SK-MEL-5 (cell line): ENCODE measurements at places on chromosomes 7 and 10. TPM values are rescaled to one million over a fixed set of nuclear protein-coding genes. Genes with fewer than 3 reads are reported as not detected.

DNA sequence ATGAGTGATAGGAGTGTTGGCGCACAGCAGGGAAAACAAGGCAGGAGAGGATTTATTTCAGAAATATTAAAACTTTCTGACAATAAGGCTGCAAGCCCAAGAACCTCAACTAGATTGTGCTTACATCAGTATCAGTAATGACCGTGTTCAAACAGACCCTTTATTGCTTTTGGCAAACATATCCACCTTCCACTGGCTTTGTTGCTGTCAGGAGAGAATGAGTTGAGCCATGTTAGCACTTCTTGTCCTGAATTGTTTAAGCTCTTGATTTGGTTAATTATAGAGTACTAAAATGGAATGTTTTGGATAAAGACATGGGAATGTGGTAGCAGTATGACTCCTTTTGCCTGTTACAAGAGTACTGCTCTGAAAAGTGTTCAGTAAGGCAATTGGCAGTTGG is 3.8 kb downstream of the AHCYL2 start:
- no peak for DNase-seq

- DNase-seq = no peak
These were observed 609.6 kb downstream of the KCNMA1 start for GRCh38 chr10:77028042-77028441.

- DNase-seq = no peak
These were observed 68.0 kb upstream of the EEPD1 start for GRCh38 chr7:36085096-36085495.

DNA sequence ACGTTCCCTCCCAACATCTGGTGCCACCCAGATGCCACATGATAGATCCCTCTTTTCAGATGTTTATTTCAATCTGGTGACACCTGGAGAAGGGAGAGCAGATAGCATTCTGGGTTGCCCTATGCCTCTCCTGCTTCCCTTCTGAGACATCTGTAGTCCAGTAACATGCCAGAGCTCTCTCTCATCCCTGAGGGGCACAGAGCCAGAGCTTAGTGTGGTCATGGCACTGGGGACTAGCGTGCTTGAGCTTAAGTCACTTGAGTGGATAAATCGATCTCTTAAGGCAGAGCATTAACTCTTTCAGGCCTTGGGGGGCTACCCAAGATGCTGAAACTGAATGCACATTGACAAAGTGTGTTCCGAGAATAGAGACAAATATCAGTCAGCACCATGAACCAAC is 47.9 kb downstream of the WNT2 start:
- DNase-seq = no peak

DNA sequence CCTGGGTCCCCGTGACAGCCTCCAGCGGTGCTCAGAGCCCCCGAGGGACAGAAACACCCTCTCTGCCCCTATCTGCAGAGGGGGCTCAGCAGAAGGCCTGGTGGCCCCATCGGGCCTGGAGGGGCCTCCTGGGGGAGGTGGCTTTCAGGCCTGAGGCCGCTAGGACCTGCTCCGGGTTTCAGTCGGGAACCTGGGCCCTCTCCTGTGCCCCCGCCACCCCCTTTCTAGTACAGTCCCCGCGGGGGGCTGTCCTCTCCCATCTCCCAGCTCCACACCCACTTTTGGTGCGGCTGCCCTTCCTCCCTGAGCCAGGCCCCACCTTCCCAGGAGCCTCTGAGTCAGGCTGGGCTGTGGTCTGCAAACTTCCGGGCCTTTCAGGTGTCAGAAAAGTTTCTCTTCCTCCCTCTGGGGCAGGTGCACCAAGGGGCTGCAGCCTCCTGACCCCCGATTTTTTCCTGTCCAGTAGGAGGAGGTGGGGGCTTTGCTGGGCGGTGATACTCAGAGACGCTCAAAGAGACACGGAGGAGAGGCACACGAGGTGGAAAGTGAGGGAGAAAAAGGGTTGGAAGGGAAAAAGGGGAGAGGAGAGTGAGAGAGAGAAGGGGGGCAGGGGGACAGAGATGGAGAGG is 692 bp downstream of the CARD11 start:
- DNase-seq = no peak

FEZF1 gene
- 2.1 and 2.7 TPM in 2 replicates for total RNA-seq

DNA sequence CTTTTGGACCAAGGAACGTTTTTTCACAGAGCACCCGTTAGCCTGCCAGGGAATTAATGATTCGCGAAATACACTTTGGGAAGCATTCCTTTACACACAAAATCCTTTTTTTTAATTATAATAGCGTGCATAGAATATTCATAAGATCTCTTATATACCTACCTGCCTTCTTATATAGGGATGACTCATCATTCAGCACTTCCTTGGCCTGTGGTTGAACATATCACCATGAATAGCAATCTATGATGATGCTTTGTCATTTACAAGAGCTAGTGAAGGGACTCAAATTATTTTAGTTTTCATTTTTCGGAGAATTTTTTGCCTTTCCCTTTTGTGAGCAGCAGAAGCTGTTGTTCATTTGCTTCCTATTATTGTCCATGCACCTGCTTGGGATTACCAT is 97.0 kb downstream of the CDH23 start:
- no peak for DNase-seq

ERCC6 gene
- 11.4 and 16.1 TPM in 2 replicates for total RNA-seq
